A549 treated with ZK216348 at 1 μM for 4 hours (cell line): ENCODE measurements at places on chromosomes 12 and 14. TPM values are rescaled to one million over a fixed set of nuclear protein-coding genes. Genes with fewer than 3 reads are reported as not detected.

Gene LMNTD1
- not detected in 5 replicates for total RNA-seq

Gene OASL
- 2.7 to 4.1 TPM (median 3.7 TPM) in 5 replicates for total RNA-seq

Gene KRT6C
- total RNA-seq: not detected in 5 replicates

Gene FAM90A1
- total RNA-seq: 0.10 to 0.24 TPM (median 0.12 TPM) in 3 of 5 replicates, not detected in the others

Gene DCAF11
- total RNA-seq: 19.4 to 22.4 TPM (median 21.7 TPM) in 5 replicates

Gene DPPA3
- not detected in 5 replicates for total RNA-seq

Gene AJUBA
- total RNA-seq: 33.6 to 42.2 TPM (median 39.4 TPM) in 5 replicates

Gene ZBTB39
- 4.2 to 6.6 TPM (median 5.5 TPM) in 5 replicates for total RNA-seq

Gene SLC17A8
- total RNA-seq: 0.06 TPM in 1 of 5 replicates, not detected in the others

Gene COA8
- total RNA-seq: 49.8 to 59.6 TPM (median 51.8 TPM) in 5 replicates

Gene MGP
- 0.45 TPM in 1 of 5 replicates, not detected in the others for total RNA-seq

Gene ATF7IP
- 4.4 to 6.3 TPM (median 6.1 TPM) in 5 replicates for total RNA-seq

Gene MYO1H
- total RNA-seq: not detected in 5 replicates

Gene JPH4
- total RNA-seq: 0.04 to 0.08 TPM (median 0.07 TPM) in 3 of 5 replicates, not detected in the others

Gene TAS2R7
- total RNA-seq: not detected in 5 replicates

Gene SMCO3
- not detected in 5 replicates for total RNA-seq

Gene LRRC9
- total RNA-seq: not detected in 5 replicates

Gene KRT7
- total RNA-seq: 3,669 to 5,808 TPM (median 4,897 TPM) in 5 replicates

Gene HOTAIR
- 0.16 to 0.33 TPM (median 0.25 TPM) in 4 of 5 replicates, not detected in the other for total RNA-seq

Gene MIP
- not detected in 5 replicates for total RNA-seq

Gene HPD
- 1.0 to 2.0 TPM (median 1.5 TPM) in 5 replicates for total RNA-seq

Gene TPH2
- total RNA-seq: 0.20 TPM in 1 of 5 replicates, not detected in the others

Gene ENTPD5
- 5.9 to 7.6 TPM (median 6.5 TPM) in 5 replicates for total RNA-seq

Gene SERPINA12
- total RNA-seq: not detected in 5 replicates

Gene CCDC175
- not detected in 5 replicates for total RNA-seq

Gene SLC5A8
- not detected in 5 replicates for total RNA-seq

Gene ENDOU
- total RNA-seq: 0.18 TPM in 1 of 5 replicates, not detected in the others

Gene HAL
- 0.21 to 0.43 TPM (median 0.38 TPM) in 5 replicates for total RNA-seq

Gene EPYC
- not detected in 5 replicates for total RNA-seq

Gene GARIN6
- total RNA-seq: not detected in 5 replicates

Gene APPL2
- 17.8 to 38.3 TPM (median 20.0 TPM) in 5 replicates for total RNA-seq

Gene ESRRB
- total RNA-seq: 0.09 to 0.36 TPM (median 0.26 TPM) in 5 replicates

Gene GLIPR1L1
- total RNA-seq: not detected in 5 replicates

Gene POLR3B
- 4.7 to 6.8 TPM (median 5.6 TPM) in 5 replicates for total RNA-seq

Gene NID2
- 20.3 to 32.6 TPM (median 28.8 TPM) in 5 replicates for total RNA-seq

Gene TRIM9
- 8.7 to 14.2 TPM (median 11.2 TPM) in 5 replicates for total RNA-seq

Gene LRTM2
- not detected in 5 replicates for total RNA-seq

Gene POTEG
- not detected in 5 replicates for total RNA-seq

Gene B3GNT4
- total RNA-seq: 0.59 to 1.7 TPM (median 0.70 TPM) in 5 replicates

Gene LRRC43
- 0.16 TPM in 1 of 5 replicates, not detected in the others for total RNA-seq

Gene IFNG-AS1
- total RNA-seq: not detected in 5 replicates

Gene SAMD15
- 1.9 to 3.1 TPM (median 1.9 TPM) in 5 replicates for total RNA-seq

Gene FERMT2
- total RNA-seq: 31.7 to 54.9 TPM (median 44.3 TPM) in 5 replicates

Gene GZMH
- total RNA-seq: not detected in 5 replicates

Gene FOXA1
- total RNA-seq: 5.3 to 10.3 TPM (median 8.2 TPM) in 5 replicates

Gene FKBP11
- total RNA-seq: 53.2 to 60.0 TPM (median 56.4 TPM) in 5 replicates

Gene IL23A
- 0.31 to 0.70 TPM (median 0.46 TPM) in 5 replicates for total RNA-seq

Gene CAPS2
- total RNA-seq: 1.0 to 1.6 TPM (median 1.1 TPM) in 5 replicates

Gene C12orf57
- total RNA-seq: 240 to 311 TPM (median 303 TPM) in 5 replicates

Gene C14orf119
- 84.6 to 107 TPM (median 101 TPM) in 5 replicates for total RNA-seq

Gene TDRD9
- 0.04 to 0.14 TPM in 2 of 5 replicates, not detected in the others for total RNA-seq

Gene CLBA1
- 13.3 to 17.7 TPM (median 17.1 TPM) in 5 replicates for total RNA-seq

Gene SPATA7
- 2.9 to 6.3 TPM (median 3.8 TPM) in 5 replicates for total RNA-seq

Gene SYCP3
- total RNA-seq: not detected in 5 replicates

Gene GPR132
- 0.45 to 1.3 TPM (median 0.53 TPM) in 5 replicates for total RNA-seq
